Hindlimb muscle (tissue), 1 donor: ENCODE measurements at places on chromosomes 13 and 19. TPM values are rescaled to one million over a fixed set of nuclear protein-coding genes. Genes with fewer than 3 reads are reported as not detected.

DNA sequence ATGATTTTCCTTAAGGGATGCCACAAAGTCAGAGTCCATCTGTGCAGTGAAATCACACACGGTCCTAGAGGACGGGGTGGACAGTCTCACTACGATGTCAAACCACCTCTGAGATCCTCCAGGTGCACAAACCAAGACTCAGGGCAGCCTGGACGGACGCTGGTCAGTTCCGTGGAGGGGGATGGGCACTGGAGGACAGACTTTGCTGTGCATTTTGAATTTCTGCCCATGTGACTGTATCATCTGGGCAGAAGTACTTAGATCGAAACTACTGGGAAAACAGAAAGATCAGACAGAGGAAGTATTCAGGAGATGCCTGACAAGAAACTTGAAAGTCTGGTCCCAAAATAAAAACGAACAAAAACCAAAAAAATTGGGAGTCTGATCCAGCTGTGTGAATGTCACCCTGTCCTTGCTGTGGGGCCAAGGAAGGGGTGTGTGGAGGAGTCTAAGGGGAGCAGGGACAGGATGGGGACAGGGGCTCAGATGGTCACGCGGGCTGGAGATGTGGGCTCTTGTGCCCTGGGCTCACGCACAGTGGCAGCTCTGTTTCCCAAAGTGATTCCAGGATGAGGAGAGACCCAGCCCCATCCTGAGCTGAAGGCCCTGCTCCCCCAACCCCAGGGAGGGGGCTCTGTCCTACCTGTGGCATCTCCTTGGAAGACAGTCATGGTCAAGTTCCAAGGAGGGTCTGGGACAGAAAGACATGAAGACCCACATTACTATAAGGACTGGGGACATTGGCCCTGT lies 1.5 kb downstream of the SIGLEC8 start:
- no peak for DNase-seq

GRCh38 chr13:95250961-95251360 lies 50.3 kb downstream of the ABCC4 start:
- DNase-seq = no peak

GRCh38 chr19:45554481-45554880 lies 30.1 kb downstream of the OPA3 start:
- DNase-seq = no peak

DNA sequence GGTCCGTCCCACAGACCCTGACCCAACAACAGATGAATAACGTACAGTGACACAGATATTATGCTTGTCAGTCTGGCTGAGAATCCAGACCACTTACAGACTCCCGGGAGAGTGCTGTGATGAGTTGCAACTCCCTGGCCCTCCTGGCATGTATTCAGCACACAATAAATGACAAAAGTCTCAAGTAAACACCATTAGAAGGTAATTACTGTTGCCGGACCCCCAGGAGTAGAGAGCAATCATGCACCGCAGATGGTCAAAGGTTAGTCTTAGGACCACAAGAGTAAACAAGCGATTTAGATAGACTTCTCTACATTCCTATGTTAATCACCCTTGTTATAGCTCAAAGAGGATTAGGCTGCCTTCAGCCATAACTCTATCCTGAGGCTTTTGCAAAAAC lies 726.4 kb upstream of the GPC6 start:
- no peak for DNase-seq

- no peak for DNase-seq
Observed at GRCh38 chr13:66040506-66040905, 1189.6 kb downstream of the PCDH9 start.

DNA sequence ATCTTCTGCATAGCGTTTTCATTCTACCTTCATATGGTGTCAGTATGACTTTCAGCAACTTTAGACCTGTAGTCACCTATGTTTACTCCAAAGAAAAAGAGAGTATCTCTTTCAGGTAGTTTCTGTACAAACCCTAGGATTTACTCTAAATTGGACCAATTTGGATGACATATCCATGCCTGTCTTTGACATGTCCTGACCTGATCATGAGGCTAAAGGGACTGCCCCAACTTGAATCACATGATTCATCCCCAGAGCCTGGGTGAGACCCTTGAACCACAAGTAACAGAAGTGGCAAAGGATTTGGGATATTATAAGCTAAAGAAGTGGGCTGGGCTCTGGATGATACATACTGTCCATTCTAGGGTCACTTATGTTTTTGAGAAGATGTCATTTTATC lies 124.5 kb upstream of the CSNK1A1L start:
- DNase-seq = no peak

- no peak for DNase-seq
Observed at GRCh38 chr13:51192348-51192747, 29.9 kb upstream of the FAM124A start.

DNA sequence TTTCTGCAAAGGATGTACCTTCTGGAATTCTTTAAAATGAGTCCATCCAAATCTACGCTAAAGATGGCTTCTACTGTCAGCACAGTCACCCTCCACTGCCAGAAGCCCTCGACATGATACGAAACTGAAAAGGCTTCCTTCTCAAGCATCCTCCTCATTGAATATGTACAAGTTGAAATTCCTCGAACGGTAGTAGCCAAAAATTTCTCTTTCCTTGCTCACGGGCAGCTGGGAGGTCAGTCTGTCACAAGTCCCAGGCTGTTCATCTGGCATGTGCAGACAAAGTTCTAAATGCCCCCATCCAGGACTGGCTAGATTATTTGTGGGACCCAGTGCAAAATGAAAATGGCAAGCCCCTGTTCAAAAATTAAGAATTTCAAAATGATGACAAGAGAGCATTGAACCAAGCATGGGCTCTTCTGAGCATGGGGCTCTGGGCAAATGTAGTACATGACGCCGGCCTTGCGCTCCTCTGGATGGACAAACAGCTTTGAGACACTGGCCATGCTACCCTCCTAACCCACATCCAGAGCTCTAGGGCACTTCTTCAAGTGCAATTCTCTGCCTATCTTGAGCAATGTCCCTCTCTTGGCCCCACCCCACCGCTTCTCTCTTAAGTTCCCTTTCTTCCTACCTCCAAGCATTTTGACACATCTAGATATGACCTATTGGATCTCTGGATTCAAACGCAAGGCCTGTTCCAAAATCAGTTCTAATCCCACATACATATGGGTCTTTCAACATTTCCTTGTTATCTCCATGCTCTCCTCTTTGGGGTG lies 78.9 kb upstream of the FLT1 start:
- no peak for DNase-seq

DNA sequence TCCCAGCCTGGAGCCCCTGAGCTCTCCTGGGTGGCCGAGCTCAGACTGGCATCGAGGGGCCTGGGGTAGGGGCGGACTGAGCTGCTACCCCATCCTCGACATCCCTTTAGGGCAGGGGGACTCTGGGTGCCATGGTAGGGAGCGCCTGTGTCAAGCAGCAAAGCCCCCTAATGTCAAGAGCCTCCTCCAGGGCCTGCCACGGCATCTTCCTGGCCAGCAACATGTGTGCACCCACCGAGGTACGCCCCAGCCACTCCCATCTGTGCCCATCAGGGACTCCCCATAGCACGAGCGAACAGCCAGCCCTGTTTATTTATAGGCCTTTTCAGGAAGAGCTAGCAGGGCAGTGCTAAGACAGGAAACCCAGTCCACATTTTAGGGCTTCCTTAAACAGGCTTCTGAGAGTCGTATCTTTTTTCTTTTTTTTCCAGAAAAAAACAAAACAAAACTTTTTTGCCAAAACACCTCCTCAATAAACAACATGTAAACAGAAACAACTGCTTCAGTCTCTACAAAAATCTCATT lies 14.3 kb downstream of the LRP3 start:
- DNase-seq = no peak

DNA sequence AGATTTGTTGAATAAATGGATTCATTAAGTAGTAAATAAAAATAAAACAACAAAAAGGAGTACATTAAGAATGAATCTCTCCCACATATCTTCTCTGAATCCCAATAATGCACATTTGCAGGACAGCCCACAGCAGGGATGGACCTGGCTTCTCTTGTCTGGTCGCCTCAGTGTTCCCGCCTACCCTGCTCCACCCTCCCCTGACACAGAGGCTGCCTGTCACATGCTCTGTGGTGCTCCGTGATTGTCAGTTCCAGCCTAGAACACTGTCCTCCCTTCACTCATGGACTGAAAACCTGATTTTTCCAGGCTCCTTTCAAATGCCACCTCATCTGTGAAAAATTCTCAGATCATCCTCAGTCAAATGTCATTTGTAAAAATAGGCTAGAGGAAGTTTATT lies 94.5 kb upstream of the GPR12 start:
- DNase-seq = no peak

- no peak for DNase-seq
Observed at GRCh38 chr13:57558051-57558467, 73.5 kb upstream of the PCDH17 start.

- no peak for DNase-seq
Observed at GRCh38 chr19:8462571-8462970, 17.8 kb downstream of the HNRNPM start.

DNA sequence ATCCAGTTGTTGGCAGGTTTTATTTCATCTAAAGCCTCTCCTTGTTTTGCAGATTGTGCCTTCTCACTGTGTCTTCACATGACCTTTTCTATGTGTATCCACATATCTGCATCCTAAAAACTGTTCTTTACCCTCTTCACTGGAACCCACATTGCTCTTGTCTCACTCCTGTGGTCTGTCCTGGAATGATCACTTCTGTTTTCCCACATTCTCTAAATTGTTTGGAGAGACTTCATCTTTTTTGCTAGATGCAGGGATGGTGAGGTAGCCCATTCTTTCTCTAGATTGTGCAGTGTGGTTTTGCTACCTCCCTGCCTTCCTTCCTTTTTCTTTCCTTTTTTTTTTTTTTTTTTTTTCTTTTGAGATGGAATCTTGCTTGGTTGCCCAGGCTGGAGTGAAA lies 608.6 kb upstream of the MIR17HG start:
- DNase-seq = no peak

- no peak for DNase-seq
Observed at GRCh38 chr19:17424743-17425365, 5.0 kb downstream of the MVB12A start.

GRCh38 chr13:50358231-50359040 lies 343.2 kb downstream of the KCNRG start:
- no peak for DNase-seq

GRCh38 chr19:47544075-47544474 lies 28.9 kb downstream of the ZNF541 start:
- no peak for DNase-seq

- no peak for DNase-seq
Observed at GRCh38 chr19:10551698-10552301, 8.1 kb downstream of the ATG4D start.

DNA sequence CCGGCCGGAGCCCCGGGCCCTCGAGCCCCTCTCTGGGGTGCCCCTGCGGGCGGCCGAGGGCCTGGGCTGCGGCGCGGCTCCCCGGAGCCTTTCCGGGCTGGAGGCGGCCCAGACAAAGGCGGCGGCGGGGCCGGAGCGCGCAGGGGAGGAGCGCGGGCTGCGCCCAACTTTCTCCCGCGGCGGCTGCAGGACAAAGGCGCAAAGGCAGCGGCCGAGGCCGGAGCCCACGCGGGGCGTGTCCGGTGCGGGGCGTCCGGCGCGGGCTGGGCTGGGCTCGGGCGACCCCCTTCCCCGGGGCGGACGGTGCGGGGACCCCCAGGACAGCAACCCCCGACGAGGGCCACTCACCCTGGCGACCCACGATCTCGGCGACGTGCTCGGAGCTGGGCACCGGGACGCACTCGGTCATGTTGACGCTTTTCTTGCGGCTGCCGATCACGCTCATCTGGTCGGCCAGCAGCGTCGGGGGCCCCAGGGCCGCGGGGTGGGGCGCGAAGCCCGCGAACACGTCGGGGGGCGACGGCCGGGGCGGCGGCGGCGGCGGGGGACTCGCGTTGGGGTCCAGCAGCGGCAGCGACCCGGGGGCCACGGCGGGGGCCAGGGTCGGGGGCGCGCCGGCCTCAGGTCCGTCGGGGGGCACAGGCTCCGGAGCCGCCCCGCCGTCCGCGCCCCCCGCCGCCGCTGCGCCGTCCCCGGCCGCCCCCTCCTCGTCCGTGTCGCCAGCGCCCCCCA lies 843 bp downstream of the MEX3D start:
- DNase-seq = peak; percentile 59

- no peak for DNase-seq
Observed at GRCh38 chr13:40016953-40017660, 361.6 kb downstream of the COG6 start.

Gene C19orf81
- polyA plus RNA-seq = 1.9 TPM

Gene PABPC3
- 0.39 TPM for polyA plus RNA-seq

Gene COL5A3
- 77.6 TPM for polyA plus RNA-seq

Gene INSL3
- polyA plus RNA-seq = not detected

Gene MBD3L3
- polyA plus RNA-seq = not detected

Gene OVOL3
- polyA plus RNA-seq = not detected

Gene CCL25
- not detected for polyA plus RNA-seq

Gene CGB1
- polyA plus RNA-seq = not detected
